NCI-H1417 treated with DMSO at 0.1 percent for 48 hours (cell line): ENCODE measurements at places on chromosomes 6 and 20.

DNA sequence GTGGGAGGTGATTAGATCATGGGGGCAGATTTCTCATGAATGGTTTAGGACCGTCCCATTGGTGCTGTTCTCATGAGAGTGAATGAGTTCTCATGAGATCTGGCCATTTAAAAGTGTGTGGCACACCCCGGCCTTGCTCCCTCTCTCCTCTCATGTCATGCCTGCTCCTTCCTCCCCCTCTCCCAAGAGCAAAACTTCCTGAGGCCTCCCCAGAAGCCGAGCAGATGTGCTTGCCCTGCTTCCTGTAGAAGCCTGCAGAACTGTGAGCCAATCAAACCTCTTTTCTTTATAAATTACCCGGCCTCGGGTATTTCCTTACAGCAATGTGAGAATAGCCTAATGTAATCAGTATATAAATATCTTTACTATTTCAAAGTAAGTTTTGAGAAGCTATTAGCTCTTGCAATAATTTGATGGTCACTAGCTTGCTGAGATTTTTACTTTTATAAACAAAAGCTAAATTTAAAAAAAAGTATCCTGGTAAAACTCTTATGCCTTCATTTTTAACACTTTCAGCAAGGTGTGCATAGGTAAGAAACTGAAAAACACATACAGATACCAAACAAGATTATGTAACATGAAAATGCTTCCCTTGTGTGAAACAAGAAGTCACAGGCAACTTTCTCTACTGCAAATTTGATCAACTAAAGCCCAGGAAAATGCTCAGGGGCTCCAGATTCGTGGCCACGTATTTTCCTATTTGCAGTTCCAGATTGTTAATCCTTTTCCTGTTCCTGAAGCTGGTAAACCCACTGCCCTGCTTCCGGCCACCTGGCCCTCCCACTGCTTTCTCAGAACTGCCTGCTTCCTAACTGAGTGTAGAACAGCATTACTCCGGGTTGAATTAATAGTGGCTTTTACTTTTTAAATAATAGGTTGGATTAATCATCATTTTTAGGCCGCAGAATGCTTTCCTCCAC lies 395.1 kb upstream of the CNR1 start:
- no peak for DNase-seq

DNA sequence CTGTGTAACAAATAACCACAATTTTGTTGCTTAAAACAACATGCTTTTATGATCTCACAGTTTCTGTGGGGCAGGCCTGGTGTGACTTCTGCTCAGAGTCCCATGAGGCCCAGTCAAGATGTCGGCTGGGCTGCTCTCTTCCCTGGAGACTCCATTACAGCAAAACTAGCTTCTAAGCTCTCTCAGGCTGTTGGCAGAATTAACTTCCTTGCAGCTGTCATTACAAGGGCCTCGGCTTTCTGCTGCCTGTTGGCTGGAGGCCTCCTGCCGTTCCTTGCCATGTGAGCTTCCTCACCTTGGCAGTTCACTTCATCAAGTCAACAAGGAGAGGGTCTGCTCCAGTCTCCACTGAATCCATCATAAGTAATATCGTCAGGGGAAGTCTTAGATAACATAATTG lies 659.2 kb downstream of the PRKN start:
- no peak for DNase-seq

DNA sequence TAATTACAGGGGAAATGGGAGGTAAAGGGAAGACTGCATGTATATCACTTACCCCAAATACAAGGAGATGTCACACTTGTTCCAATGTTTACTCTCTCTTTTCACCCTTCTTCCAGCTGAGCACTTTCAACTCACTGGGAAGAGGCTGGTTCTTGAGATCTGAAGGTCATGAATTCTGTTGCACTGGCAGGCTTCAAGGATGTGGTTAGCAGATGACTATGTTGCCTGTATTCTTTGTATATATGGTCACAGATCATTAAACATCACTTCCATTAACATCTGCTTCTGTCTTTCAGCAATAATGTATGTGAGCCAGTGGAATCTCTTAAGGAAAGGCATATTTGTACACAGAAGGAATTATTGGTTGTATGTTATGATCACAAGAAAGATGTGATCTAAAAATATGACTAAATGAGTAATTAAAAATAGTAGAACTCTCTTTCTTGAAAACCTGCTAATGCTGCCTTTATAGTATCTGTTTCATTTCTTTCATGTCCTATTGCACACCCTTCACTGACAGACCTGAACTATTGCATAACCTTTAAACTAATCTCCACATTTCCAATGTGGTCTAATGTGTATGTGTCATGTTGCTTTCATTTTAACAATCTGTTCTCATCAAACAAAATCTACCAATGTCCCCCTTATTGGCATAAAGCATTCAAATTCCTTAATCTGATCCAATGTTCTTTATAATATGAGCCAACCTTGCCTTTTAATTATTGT lies 131.4 kb upstream of the EPHA7 start:
- no peak for DNase-seq

DNA sequence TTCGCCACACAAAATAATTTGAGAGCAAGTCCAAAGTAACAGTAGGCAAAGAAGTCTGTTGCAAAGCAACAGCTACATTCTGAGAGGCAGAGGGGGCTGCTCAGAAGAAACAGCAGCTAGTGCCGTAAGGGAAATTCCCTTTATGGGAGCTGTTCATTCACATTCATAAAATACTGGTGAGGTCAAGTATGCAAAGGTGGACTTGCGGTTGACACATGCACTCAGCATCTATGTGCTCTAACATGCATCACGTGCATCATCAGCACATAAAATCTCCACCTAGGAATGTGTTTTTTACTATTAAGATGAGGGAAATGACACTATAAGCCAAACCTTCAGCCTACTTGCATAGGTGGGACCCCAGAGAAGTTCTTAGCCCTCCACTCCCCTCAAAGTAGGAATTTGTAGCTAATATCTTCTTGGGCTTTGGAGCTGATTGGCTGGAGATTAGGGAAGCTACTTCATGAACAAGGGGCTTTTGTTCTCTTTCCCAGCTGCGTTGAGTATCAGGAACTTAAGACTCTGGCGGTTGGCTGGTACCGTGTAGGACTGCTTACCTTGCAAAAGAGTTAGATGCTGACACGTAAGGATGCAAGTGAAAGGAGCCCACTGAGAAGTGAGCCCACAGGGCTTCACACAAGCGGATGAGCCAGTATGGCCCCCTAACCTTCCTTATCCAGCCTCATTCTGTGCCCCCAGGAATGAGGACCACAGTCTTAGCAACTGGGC lies 12.4 kb downstream of the CST3 start:
- no peak for DNase-seq

DNA sequence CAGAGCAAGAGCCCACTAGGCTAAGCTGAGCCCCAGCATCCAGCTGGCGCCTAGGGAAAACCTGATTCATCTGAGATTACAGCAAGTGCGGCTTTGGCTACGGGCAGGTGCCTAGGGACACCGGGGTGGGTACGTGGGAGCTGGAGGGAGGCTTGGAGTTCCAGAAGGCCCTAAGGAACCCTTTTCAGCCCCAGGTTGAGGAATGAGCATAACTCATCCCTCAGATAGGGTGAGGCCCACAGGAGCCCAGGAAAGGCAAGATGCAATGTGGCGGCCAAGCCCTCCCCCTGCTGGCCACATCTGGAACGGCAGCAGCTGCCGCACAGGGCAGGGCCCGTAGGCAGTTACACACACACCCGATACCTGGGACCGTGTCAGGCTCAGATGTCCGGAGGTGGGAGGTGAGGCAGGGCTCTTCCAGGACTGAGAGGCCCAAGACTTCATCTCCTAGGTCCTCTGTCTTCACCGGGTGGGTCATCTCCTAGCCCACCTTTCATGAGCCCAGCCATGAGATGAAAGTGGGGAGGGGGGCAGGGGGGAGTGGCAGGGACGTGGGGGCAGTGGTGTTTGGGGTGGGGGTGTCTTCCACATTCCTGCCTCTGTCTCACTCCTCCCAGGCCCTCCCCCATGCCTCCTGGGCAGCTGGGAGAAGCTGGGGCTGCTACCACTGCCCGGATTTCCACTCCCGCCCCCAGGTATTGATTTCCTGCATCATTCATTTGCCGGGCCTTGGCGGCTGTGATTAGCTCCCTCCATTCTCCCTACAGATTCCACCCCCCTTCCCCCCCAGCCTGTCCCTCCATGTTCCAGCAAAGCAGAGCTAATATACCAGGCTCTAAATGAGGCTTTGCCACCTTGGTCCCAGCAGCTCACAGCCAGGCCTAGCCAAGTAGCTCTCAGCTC lies 5.5 kb downstream of the MDGA1 start:
- peak; percentile 9 for DNase-seq

DNA sequence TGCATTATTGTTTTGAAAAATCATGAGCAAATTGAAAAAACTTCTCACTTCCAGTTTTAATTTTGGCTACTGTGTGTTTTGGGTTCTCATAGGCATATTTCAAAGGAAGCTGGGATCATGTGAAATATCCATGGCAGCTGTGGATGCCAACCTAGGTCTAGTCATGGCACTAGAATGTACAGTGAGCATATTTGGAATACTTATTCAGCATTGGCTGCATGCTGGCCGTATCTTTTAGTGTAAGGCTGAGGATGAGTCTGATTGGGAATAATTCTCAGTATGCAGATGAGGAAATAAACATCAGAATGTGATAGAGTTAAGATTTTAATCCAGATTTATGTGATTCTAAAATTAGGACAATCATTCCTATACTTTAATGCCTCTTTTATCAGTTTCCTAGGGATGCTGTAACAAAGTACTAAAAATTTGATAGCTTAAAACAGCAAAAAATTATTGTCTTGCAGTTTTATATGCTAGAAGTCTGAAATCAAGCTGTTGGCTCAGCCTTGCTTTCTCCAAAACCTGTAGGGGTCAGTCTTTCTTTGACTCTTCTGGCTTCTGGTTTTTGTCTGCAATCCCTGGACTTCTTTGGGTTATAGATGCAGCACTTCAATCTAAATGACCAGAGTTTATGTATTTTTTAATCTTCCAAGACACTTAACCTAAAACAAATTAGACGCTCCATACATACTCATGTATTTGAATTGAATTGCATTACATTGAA lies 37.7 kb upstream of the DEFB112 start:
- DNase-seq, result no peak

- DNase-seq, result no peak
These were observed 15.4 kb downstream of the FNDC1 start for GRCh38 chr6:159184559-159184958.

- no peak for DNase-seq
These were observed 130.0 kb upstream of the ZNF217 start for GRCh38 chr20:53723621-53724020.

GRCh38 chr6:14763616-14764015 lies 482.3 kb upstream of the JARID2 start:
- DNase-seq, result no peak

DNA sequence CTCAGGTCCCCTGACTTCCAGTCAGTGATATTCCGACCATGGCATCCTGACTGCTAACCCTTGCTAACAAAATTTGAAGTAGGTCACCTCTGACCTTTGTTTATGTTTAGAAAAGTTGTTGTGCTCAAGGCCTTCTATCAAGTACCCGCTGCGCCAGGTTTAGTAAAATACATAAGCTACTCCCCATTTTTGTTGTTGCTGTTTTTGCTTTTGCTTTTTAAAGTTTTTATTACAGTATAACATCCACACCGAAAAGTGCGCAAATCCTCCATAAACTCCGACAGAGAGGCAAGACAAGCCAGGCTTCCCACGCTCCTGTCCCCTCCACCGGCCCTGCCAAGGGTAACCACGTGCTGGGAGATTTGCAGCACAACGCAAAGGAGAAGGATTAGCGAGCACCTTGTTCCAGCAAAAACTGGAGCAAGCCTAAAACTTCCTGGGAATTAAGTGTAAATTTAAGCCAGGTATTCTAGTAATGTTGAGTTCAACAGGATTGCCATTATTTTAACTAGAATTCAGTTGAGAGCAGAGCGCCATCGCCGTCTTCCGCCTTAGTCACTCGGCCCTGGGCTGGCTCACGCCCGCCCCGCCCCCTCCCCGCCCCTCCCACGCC lies 17.8 kb upstream of the HMGN4 start:
- DNase-seq, result peak; percentile 25

- DNase-seq, result no peak
These were observed 5.1 kb upstream of the MATN4 start for GRCh38 chr20:45313065-45313695.

- no peak for DNase-seq
These were observed 143.9 kb upstream of the EYA4 start for GRCh38 chr6:133097208-133097607.

GRCh38 chr6:15063253-15063853 lies 182.5 kb upstream of the JARID2 start:
- DNase-seq, result no peak

DNA sequence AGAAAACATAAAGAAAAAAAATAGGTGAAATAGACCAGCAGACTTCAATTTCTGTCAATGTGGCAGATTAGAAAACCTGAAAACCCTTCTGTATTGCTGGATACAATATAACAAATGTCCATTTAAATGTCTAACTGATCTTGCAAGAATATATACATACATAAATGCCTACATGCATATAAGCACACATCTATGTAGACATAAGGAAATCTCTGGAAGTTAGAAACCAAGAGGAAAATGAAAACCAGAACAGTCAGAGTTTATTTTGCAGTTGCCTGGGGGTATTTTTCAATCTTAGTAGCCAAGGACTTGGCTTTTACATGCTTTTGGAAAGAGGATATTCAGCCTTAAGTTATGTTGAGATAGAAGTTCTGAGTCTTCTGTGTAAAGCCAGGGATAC lies 184.0 kb downstream of the RPS12 start:
- DNase-seq, result no peak

GRCh38 chr6:431504-431903 lies 40.0 kb downstream of the IRF4 start:
- DNase-seq, result no peak

DNA sequence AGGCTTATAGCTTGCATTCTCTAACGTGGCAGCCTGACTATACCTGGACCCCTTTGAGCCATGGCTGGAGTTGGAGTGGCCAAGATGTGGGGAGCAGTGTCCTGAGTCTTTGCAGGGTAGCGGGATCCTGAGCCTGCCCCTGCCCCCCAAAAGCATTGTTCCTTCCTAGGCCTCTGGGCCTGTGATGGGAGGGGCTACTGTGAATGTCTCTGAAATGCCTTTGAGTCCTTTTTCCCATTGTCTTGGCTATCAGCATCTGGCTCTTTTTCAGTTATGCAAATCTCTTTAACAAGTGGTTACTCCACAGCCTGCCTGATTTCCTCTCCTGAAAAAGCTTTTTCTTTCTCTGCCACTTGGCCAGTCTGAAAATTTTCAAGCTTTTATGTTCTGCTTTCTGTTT lies 17.0 kb upstream of the PRL start:
- DNase-seq, result no peak

- no peak for DNase-seq
These were observed 40.4 kb upstream of the PRELID3B start for GRCh38 chr20:59082981-59083380.

- DNase-seq, result no peak
These were observed 99.5 kb downstream of the POPDC3 start for GRCh38 chr6:105080279-105080678.

GRCh38 chr6:137661601-137662000 lies 167.4 kb upstream of the OLIG3 start:
- DNase-seq, result no peak

- DNase-seq, result no peak
These were observed 183.2 kb upstream of the JARID2 start for GRCh38 chr6:15062516-15063252.

DNA sequence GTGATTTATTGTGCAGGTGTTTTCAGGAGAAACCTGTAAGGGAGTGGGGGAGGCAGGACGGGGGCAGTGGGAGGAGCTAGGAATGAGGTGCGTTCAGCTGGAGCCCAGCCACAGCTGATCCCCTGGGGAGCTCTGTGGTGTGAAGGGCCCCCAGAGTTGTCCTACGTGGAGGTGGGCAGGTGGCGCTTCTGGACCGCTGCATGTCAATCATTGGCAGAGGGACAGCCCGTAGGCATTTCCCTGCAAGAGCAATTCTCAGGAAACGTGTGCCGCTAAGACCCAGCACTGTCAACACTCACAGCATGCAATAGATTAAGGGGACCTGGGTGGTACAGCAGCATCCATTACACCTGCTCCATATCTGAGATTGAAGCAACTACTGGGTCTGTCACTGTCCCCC lies 88.0 kb downstream of the PRND start:
- DNase-seq, result no peak
